ENCODE measurements at places on chromosomes 6 and 20. TPM values are rescaled to one million over a fixed set of nuclear protein-coding genes. Genes with fewer than 3 reads are reported as not detected.
A peak's percentile ranks its signal among the peaks of the same experiment; 100 is the strongest.

DNA sequence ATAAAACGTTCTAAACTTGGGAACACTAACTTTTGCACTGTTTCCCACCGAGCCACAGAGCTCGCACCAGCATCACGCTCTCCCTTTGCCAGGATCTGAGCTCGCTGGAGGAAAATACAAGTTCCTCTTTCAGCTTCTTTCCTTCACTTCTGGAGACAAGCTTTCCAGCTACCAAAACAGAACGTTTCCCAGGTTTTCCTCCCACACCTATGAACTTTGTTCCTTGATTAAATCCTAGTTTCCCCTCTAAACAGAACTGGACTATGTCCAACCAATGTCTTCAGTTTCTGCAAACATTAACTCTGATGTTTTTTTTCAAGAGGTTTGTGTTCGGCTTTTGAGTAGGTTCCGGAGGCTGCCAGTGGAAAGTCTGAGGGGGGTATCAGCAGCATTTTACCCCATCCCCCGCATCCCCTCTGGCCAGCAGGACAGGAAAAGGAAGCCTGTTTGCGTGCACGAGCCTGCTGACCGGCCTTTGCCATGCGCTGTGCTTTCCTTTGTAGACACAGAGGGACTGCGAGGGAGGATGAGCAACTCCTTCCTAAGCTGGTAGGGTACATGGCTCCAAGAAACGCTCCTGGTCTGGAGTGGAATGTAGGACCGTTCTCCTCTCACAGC lies 135.5 kb downstream of the LY86 start:
- no peaks in the 10 kb centered on the region for H3K27me3 ChIP-seq
- H3K4me3 ChIP-seq: no peak overlapping the region
- no peaks in the 10 kb centered on the region for H3K36me3 ChIP-seq
- H3K4me1 ChIP-seq: no peaks in the 10 kb centered on the region
- no peak overlapping the region for H3K27ac ChIP-seq

The TBXT gene
- total RNA-seq: not detected

GRCh38 chr6:27168586-27169443 lies 78.7 kb upstream of the PRSS16 start:
- H3K27me3 ChIP-seq: no peaks in the 10 kb centered on the region
- H3K36me3 ChIP-seq: no peaks in the 10 kb centered on the region
- H3K27ac ChIP-seq: no peak overlapping the region
- DNase-seq: peak; percentile 35
- no peak overlapping the region for H3K4me3 ChIP-seq

GRCh38 chr6:167148021-167148420 lies 9.8 kb downstream of the GPR31 start:
- H3K36me3 ChIP-seq: no peaks in the 10 kb centered on the region
- no peak overlapping the region for H3K27ac ChIP-seq
- H3K27me3 ChIP-seq: no peaks in the 10 kb centered on the region
- no peak for DNase-seq
- no peak overlapping the region for H3K4me3 ChIP-seq

The TSPO2 gene
- not detected for total RNA-seq

The MAP7 gene
- 0.06 TPM for total RNA-seq

DNA sequence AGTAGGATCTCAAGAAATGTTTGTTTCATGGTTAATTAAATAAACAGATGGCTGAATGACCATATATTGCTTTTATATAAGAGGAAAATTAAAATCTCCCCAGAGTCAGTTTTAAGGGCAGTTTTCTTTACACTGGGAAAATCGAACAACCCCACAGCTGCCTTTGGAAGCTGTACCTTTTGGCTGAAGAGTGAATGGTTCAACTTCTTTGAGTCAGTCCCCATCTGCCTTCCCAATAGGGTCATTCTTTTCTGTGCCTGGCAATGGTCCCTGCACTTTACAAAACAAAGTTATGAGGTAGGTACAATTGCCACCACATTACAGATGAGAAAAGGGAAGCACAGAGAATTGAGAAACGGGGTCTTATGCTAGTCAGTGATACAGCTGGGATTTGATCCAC lies 39.5 kb downstream of the TSHZ2 start:
- H3K27ac ChIP-seq: no peak overlapping the region
- no peak for DNase-seq
- H3K36me3 ChIP-seq: no peaks in the 10 kb centered on the region
- no peaks in the 10 kb centered on the region for H3K4me1 ChIP-seq

DNA sequence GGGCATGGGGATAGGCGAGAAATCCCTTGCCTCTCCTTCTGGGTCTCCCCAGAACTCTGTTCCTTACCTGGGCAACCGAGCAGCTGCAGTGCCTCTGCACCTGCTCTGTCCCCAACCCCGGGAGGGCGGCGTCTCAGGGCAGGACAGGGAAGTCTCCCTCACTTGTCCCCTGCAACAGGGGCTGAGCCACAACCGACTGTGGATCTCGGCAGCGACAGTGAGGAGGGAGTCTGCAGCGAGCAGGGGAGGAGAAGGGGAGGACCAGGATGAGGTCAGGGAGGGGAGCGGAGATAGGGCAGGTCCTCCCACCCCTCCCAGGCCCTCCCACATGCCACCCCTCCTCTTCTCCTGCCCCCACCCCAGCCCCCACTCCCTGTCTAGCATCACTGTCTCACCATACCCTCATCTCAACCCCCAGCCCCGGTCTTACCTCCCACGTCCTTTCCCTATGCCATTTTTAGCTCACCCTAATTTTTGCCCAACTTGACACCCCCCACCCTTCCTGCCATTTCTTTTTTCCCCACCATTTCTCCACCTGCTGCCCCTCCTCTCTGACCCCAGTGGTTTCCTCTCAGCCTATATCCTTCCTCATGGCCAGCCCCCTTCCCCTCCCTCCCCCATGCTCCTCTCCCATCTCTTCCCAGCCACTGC lies at the start of gene TNXB:
Gene TNXB (minus strand): TSS at position 225 of the 651 bp plus-strand sequence. CDS start 11,140 bp downstream, outside the sequence.
- no peaks in the 10 kb centered on the region for H3K27me3 ChIP-seq
- peaks cover 16% of the 10 kb centered on the region for H3K4me1 ChIP-seq
- no peak for DNase-seq
- H3K27ac ChIP-seq: no peak within 1 kb of the TSS
- H3K36me3 ChIP-seq: no peaks in the 10 kb centered on the region

DNA sequence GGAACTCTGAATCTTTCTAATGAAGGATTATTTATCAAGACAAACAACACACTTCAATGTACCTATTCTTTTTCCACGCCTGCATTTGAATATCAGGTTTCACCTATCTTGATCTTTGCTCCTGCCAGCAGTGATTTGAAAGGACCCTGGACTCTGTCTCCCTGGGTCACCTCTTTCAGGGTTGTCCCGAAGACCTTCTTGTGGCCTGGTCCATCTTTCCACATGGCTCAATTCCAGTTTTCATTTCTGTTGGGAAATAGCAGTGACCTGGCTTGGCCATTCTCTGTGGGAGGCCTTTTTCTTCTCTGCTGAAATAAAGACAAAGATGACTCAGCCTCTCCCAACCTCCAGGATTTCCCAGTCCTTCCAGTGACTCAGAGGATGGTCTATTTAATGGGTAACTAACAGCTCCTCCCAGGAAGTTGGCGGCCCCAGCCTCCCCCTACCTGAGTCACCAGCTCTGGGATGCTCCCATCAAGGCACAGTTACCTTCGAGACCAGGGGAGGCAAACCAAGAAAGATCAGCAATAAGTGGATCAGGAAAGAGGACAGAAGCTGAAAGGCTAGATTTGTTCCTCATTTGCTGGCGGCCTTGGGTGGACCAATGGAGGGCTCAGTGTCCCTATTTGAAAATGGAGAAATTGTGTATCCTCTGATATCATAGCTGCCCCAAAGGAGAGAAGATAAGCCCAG lies 120.2 kb upstream of the RNF24 start:
- H3K4me3 ChIP-seq: no peak overlapping the region
- DNase-seq: peak; percentile 57
- peaks cover 18% of the 10 kb centered on the region for H3K4me1 ChIP-seq
- peak overlapping the region; percentile 8 for H3K27ac ChIP-seq
- no peaks in the 10 kb centered on the region for H3K36me3 ChIP-seq

The GCLC gene
- 4.4 TPM for total RNA-seq

The RBL1 gene
- 43.6 TPM for total RNA-seq

- H3K4me1 ChIP-seq: no peaks in the 10 kb centered on the region
- H3K36me3 ChIP-seq: no peaks in the 10 kb centered on the region
- DNase-seq: peak; percentile 50
- no peaks in the 10 kb centered on the region for H3K27me3 ChIP-seq
Measured at GRCh38 chr6:142926494-142927270, 18.3 kb downstream of the HIVEP2 start.

The PRDM1 gene
- not detected for total RNA-seq

DNA sequence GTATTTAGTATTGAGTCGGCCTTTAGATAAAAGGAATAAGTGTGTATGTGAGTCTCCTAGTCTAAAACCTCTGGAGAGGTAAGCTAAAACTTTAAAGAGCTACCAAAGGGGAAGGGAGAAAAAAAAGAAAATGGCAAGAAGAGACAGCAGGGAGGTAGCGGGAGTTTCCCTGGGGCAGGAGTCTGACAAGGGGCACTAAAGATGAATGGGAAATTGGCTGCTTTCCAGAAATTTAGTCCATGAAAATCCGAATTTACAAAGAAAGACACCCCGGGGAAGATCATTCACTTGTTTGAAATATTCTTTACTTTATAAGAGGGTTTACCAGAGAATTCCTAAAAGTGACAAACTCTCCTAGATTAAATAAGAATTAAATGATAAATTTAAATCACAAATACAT lies 19.3 kb downstream of the RMND1 start:
- no peak overlapping the region for H3K4me3 ChIP-seq
- peaks cover 48% of the 10 kb centered on the region for H3K36me3 ChIP-seq
- DNase-seq: no peak
- no peaks in the 10 kb centered on the region for H3K4me1 ChIP-seq
- no peaks in the 10 kb centered on the region for H3K27me3 ChIP-seq

DNA sequence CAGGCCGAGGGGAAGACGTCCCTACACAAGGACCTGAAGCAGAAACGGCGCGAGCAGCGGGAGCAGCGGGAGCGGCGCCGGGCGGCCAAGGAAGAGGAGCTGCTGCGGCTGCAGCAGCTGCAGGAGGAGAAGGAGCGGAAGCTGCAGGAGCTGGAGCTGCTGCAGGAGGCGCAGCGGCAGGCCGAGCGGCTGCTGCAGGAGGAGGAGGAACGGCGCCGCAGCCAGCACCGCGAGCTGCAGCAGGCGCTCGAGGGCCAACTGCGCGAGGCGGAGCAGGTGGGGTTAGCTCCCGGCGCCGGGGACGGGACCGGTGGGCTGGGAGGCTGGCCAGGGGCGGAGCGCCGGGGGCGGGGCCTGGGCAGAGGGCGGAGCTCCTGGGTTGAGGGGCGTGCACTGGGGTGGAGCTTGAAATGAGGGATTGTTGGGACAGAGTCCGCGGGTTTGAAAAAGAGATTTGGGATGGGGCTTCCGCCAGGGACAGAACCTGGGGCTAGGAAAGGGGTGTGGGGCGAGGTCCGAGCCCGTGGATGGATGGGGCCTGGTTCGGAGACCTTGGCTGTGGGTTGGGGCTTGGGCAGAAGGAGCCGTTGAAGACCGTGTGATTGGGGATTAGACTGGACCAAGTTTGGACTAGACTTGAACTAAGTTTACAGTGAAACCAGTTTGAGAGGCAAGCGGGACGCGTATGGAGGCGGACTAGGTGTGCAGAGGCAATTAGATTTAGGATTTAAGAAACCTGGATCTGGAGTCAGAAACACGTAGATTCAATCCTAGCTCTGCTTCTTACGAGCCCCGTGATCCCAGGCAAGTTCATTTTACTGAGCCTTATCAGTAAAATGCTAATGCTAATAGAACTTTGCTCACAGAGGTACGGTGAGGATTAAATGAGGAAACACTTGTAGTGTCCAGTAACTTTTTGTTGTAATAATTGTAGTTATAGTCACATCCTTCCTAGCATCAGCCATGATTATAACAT lies 20.9 kb downstream of the DEF6 start:
- H3K4me1 ChIP-seq: peaks cover 7% of the 10 kb centered on the region
- H3K36me3 ChIP-seq: no peaks in the 10 kb centered on the region
- DNase-seq: peak; percentile 94
- H3K27ac ChIP-seq: peak overlapping the region; percentile 48

The KCNK5 gene
- 9.5 TPM for total RNA-seq

GRCh38 chr6:111478749-111479148 lies 4.3 kb downstream of the REV3L start:
- H3K4me3 ChIP-seq: no peak overlapping the region
- H3K27me3 ChIP-seq: no peaks in the 10 kb centered on the region
- peaks cover 23% of the 10 kb centered on the region for H3K4me1 ChIP-seq
- H3K36me3 ChIP-seq: no peaks in the 10 kb centered on the region
- H3K27ac ChIP-seq: no peak overlapping the region

The ZSCAN23 gene
- total RNA-seq: 1.1 TPM

- no peaks in the 10 kb centered on the region for H3K4me1 ChIP-seq
- H3K27ac ChIP-seq: no peak overlapping the region
- DNase-seq: no peak
- H3K27me3 ChIP-seq: peaks cover 40% of the 10 kb centered on the region
- no peaks in the 10 kb centered on the region for H3K36me3 ChIP-seq
Measured at GRCh38 chr20:46191611-46192010, 73.5 kb downstream of the CD40 start.

DNA sequence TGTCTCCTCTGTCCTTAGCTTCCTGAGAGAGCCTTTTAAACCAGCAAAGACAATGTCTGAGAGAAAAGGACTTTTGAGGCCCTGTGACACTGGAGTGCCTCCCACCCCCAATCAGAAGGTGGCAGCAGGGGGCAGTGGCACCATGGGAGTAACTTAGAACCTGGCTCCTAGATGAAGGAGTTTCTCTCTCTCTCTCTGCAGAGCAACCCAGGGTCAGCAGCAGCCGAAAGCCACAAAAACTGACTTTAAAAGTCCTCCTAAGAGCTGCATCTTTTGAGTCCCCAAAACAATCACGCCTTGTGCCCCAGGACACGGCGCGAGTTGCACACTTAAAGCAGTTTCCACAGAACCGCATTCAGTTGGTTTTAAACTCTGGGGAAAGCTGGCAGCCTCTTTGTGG lies 5.3 kb upstream of the TCP11 start:
- H3K4me1 ChIP-seq: peaks cover 6% of the 10 kb centered on the region
- H3K27ac ChIP-seq: no peak overlapping the region
- no peaks in the 10 kb centered on the region for H3K27me3 ChIP-seq
- no peak overlapping the region for H3K4me3 ChIP-seq
- DNase-seq: peak; percentile 63

DNA sequence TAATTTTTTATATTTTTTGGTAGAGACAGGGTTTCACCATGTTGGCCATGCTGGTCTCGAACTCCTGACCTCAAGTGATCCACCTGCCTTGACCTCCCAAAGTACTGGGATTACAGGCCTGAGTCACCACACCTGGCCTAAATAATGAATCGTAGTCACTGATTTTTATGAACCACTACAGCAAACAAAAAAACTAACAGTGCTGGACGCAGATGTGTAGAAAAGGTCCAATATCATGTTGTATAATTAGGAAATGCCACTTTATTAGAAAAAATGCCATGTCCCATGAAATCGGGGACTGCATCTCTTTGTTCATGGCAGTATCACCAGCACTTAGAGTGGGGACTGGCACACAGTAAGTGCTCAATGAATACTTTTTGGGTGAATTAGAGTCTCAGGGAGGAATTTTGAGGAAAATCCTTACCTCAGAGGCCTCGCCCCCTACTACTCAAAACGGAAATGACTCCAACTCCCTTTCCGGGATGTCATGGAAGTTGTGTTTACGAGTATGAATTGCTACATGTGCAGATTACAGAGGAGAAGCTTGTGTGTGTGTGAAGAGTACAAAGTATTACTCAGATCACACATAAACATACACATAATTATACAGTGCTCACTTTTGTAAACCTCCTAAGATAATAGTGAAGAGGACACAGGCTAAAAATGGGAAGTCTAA lies 43.6 kb upstream of the FAM50B start:
- peaks cover 27% of the 10 kb centered on the region for H3K4me1 ChIP-seq
- H3K27me3 ChIP-seq: no peaks in the 10 kb centered on the region
- no peaks in the 10 kb centered on the region for H3K36me3 ChIP-seq
